Fibroblast of lung (primary cell): ENCODE measurements at places on chromosomes 7 and 10.
A peak's percentile ranks its signal among the peaks of the same experiment; 100 is the strongest.

GRCh38 chr10:75356484-75356883 lies 45.1 kb downstream of the ZNF503 start:
- no peak for DNase-seq

- DNase-seq = no peak
These were observed 79.9 kb upstream of the ANLN start for GRCh38 chr7:36309716-36310115.

- DNase-seq = no peak
These were observed 36.0 kb upstream of the SVIL start for GRCh38 chr10:29670761-29671160.

DNA sequence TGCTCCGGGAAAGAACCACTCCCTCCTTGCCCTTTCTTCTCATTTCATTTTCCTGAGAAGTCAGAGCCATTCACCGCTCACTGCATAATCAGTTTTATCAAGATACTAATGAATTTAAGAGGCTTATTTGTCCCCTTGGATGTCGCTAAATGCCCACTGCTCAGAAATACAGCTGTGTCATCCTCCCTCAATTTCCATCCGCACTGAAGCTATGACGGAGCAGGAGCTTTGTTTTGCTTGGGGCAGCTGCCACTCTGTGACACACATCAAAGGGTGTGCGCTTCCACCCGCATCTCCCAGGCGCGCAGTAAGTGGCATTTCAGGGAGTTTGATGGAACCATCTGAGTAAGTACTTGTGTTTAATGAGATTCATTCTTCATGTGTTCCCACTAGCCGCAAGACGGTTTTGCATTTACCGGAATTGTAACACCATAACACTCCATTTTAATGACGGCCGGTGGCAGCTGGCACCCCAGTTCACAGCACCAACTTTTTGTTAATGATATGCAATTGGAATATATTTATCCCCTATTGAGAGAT lies 103.8 kb upstream of the PARD3 start:
- DNase-seq = no peak

- peak; percentile 66 for DNase-seq
These were observed 18.1 kb downstream of the PRKG1 start for GRCh38 chr10:51092402-51092801.

DNA sequence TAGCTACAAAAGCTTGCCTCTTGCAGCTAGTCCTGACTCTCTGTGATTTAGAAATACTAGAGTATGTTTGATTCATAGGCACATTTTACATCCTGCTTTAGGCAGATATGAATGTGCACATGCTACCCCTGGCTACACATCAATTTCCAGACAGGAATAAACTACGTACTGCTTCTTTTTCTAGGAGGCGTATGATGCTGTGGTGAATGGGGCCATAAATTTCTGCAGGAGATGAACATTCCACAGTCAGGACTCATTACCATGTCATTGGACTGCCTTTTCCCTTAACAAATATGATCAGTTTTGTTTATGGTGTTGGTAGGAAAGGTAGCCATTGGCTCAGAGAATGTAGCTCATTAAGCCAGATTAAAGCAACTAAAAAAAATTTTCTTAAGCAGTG lies 50.1 kb upstream of the IFRD1 start:
- DNase-seq = peak; percentile 16

- DNase-seq = peak; percentile 11
These were observed 165.9 kb downstream of the DNAJB6 start for GRCh38 chr7:157502701-157503111.

GRCh38 chr10:71216363-71216695 lies 4.0 kb downstream of the UNC5B start:
- no peak for DNase-seq

DNA sequence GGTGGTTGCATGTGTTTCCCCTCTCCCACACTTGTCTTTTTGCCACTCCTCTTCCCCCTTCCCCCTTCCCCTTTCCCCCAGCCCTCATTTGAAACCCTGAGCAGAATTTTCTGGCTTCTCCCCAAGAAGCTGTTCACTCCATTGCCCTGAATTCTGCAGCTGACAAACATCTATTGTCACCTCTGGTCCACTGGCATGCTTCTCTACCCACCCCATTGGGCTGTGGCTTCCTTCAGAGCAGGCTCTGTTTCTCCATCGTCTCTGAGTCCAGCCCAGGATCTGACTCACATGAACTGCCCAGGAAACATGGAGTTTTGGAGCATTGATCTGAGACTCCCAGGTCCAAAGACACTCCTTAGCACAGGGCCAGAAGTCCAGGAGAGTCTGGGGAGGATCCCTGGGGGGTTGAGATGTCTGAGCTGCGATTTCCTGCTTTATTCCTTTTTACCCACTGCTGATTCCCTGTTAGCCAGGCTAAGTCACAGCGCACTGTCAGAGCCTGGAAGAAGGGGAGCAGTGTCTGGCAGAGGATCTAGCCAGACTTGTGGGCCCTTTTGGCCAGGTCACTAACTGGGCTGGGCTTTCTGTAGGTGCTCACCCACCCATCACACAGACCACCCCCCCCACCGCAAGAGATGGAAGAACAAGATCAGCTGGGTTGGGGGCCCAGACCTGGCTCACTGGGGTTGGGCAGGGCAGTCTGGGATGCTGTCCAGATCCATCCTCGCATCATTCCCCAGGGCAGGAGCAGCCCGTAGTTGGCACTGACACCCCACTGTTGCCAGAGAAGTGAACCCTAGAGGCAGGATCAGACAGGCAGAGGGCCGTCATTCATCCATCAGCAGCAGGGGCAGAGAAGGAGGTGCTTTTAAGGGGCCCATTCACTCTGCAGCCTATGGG lies 3.5 kb downstream of the CHAT start:
- no peak for DNase-seq

- DNase-seq = no peak
These were observed 78.0 kb upstream of the ADRB1 start for GRCh38 chr10:113965683-113966082.

DNA sequence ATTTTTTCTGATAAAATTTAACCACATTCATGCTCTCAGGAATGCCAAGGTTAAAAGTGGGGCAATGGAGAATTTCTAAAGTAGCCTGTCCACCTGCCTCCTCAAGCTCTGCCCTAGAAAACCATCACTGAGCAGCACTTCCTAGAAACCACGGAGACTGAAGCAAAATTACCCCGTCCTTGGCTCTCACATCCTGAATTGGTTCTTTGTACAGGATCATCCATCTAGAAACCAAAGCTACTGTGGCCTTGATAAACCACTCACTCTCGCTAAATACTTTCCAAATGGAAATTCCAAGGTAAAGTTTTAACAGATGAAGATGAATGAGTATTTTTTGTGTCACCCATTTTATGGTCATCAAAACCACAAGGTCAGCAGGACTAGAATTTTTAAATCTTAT lies 96.6 kb downstream of the AVL9 start:
- peak; percentile 86 for DNase-seq

GRCh38 chr10:50407076-50407801 lies 155.9 kb upstream of the ASAH2 start:
- DNase-seq = no peak

DNA sequence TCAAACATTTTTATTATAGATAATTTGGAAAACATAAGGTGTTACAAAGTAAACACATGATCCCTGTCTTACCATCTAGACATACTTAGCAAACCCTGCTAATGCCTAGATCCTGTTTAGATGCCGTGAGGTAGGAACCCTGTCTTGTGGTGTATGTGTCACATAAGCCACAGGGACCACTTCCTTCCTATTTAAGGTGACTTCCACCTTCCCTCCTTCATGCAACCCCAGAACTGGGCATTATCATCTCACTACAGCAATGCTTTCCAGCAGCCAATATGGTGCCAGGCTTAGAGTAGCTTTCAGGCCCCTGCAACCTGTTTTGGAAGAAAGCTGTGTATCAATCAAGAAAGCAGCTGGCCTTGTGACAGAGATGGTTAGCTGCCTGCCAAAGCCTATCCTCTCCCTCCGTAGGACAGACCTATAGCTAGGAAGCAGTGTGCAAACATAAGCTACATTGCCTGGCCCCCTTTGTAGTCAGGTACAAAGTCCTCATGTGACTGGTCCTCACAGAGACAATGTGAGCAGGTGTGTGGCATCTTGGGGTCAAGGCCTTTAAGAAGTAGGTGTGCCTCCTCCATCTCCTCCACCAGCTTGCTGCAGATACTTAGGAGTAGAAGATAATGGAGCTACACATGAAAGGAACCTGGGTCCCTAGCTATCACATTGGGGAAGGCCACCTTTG lies 146.8 kb downstream of the SPAG6 start:
- no peak for DNase-seq

- DNase-seq = no peak
These were observed 187.4 kb upstream of the GRB10 start for GRCh38 chr7:50970092-50970491.

DNA sequence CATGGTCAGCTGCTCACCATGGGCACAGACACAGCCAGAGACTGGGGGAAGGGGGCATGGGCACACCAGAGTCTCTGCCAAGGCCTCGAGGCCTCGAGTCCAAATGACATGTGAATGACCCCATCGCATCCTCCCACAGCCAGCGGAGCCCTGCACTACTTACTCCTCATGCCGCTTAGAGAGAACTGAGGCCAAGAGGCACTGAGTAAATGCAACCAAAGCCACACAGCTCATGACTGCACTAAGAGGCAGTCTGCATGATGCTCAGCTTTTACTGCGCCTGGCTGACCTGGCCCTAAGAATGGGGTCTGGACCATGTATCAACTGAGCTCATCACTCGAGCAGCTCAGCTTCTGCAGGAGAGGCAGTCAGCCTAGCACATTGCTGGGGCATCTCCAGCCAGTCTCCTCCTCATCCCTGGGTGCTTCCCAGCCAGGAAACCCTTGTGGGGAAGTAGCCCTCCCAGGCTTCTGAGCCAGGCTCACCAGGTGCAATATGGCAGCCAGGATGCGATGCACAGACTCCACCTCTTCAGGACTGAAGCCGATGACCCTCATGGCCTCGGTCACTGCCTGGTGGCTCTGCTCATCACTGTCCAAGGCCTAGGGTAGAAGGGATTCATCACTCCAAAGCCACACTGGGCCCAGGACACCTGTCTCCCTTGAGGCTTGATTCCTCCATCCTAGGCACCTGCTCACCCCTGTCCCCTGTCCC lies 7.5 kb downstream of the MYO1G start:
- DNase-seq = no peak

DNA sequence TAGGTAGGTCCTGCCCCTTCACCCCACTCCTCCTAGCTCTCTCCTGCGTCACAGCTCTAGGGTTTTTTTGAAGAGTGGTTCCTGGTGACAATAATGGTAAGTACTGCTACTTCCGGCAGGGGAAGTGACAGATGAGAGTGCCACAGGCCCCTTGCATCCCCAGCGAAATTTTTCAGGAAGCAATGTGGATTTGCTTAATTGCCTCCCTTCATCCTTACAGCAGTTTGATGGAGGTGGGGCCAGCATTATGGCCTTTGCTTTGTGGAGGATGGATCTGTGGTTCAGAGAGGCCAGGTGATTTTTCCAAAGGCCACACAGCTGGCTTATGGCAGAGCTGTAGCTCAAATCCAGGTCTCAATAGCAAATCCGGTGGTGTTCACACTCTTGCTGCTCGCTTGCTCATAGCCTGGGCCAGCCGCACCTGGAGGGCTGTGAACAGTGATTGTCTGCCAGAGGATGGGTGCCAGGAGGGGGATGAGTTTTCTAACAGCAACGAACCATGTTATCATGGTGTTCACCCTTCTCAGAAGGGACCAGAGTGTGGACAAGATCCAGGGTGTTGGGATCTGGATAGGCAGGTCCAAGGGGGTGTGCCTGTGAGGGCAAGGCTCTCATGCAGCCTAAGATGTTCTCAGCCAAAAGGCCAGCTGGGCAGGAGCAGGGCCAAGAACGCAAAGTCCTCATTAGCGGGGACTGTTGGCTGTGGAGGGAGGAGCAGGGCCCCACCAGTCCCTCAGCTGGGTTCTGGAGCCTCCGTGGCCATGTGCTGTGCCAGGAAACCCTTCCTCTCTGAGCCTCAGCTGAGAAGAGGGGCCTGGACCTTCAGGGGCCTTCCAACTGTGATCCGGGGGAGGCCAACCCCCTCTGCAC lies 89.0 kb downstream of the EMX2 start:
- DNase-seq = no peak

DNA sequence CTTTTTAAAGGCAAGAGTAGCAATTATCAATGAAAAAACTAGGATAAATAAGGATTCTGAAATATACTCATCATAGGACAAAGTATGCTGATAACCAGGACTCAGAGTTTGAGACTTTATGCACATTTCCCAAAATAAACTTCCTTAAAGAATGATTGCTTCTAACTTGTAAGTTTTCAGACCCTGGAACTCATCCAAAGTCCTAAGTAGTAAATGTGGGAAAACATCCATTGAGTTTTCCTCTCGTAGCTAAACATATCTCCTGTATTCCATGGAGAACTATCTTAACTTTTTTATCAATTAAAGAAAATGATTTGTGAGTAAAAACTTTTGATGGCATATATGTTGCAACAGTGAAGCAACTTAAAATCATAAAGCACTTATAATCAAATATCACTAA lies 285.2 kb upstream of the KLF6 start:
- no peak for DNase-seq

DNA sequence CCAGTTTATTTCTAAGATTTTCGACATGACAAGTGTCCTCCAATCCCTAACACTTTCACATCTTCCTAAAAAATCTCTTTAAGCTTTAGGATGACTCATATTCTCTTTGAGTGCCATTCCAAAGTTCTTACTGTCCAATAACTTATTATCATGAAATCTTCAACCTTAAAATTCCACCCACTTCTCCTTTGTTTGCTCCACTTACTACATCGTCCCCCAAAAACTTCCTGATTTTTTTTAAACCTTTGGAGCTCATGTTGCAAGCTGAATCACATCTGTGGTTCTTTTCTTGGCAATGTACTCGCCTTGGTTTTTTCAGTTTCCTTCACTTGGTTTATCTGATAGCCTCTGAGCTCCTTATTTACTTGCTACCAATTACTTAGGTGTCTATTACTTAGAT lies 39.2 kb upstream of the JCAD start:
- peak; percentile 72 for DNase-seq

- no peak for DNase-seq
These were observed 56.1 kb downstream of the PAPSS2 start for GRCh38 chr10:87715552-87716347.

GRCh38 chr7:2444476-2444875 lies 31.7 kb downstream of the GRIFIN start:
- peak; percentile 6 for DNase-seq

- DNase-seq = no peak
These were observed 279.4 kb upstream of the IMMP2L start for GRCh38 chr7:111841596-111842205.

- DNase-seq = peak; percentile 80
These were observed 90.7 kb downstream of the NHLRC2 start for GRCh38 chr10:113945075-113945686.

DNA sequence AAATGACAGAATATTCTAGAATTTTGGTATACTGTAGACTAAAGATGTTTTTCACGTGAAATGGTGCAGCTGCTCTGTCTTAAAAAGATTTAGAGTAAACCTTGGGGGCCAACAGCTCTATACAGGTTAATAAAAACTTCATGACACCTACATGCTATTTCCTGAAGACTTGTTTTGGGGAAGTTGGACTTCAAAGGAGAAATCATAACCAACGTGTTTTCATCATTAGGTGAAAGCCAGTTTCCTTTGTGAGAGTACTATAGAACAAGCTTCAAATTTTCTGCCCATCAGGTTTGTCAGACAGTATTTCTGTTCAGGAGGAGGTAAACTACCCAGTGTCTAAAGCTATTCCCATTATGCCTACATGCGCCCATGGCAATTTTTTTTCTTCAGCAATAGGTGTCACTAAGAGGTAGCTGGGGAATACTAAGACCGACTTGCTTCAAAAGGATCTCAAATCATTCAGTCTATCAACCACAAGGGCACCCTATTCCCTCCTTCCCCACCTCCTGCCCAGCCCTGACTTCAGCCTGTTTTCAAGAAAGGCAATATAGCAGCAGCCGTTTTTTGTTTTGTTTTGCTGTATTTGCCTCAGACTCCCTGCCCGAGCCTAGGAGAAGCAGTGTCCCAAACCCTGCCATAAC lies 237.3 kb upstream of the SP8 start:
- DNase-seq = no peak

GRCh38 chr7:17962652-17963051 lies 22.4 kb upstream of the SNX13 start:
- no peak for DNase-seq
